ENCODE measurements at places on chromosomes 2 and 18.

DNA sequence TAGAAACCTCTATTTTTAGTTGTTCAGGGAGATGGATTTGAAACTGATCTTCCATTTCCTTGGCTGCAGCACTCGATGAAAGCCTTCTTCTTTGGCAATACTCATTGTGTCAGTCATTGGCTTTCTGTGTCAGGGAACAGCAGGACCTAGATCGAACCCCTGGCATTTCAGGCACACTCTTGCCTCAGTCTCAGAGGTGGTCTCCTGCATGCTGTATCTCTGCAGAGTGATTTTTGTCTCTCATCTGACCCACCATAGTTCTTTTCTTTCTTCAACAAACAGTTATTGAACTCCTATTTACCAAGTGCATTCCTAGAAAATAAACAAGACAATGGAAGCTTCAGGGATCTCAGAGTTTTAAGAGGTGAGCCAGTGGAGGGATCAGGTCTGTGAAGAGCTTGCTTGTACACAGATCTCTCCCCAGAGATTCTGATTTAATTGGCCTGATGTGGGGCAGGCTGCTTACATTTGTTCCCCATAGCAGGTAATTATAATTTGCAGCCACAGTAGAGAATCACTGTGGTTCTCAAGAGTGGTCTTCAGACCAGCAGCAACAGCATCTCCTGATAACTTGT is 473.1 kb upstream of the TCF4 start:
- no peak for DNase-seq

- DNase-seq, result no peak
Observed at GRCh38 chr18:33745151-33745795, 167.3 kb downstream of the ASXL3 start.

GRCh38 chr2:137133225-137133624 is 367.9 kb downstream of the THSD7B start:
- DNase-seq, result no peak

GRCh38 chr2:136750065-136750464 is 15.3 kb upstream of the THSD7B start:
- no peak for DNase-seq

DNA sequence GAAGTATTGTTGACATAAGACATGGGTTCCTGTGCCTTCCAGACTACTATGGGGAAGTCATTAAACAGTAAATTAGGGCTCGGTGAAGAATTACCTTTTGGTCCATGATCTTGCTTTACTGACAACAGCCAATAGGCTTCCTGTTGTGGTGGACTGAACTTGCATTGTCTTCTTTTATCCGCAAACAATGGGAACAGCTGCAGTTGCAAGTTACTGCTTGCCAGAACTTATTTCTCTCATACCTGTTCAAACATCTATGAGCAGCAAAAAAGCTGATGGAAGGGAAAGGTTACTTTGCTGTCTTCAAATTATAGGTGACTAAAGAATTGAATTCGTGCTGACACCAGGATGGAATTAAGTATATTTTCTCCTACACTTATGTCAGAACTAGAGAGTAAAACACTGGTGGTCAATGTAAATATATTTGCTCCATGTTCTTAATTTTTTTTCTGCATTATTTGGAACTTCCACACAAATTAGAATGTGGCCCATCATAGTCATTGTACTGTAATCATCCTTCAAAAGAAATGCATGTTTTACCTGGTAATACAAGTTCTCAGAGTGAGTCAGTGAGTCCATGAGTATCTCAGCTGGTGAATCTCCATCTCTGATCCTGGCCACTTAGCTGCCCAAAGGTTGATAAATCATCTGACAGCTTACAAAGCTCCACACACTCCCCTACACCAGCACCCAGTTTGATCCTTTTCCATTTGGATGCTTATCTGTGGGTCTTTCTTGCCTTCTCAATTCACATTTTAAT is 37.3 kb upstream of the RNF152 start:
- no peak for DNase-seq

- no peak for DNase-seq
Observed at GRCh38 chr2:222656526-222657446, 894 bp upstream of the FARSB start.

DNA sequence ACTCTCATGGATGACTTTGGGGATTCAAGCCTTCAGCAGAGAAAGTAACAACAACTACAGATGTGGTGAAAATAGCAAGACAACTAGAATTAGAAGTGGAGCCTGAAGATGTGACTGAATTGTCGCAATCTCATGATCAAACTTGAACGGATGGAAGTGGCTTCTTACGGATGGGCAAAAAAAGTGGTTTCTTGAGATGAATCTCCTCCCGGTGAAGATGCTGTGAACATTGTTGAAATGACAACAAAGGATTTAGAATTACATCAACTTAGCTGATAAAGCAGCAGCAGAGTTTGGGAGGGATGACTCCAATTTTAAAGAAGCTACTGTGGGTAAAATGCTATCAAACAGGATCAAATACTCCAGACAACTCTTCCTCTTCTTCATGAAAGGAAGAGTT is 43.1 kb downstream of the AAK1 start:
- DNase-seq, result no peak

- no peak for DNase-seq
Observed at GRCh38 chr2:205822579-205822978, 140.3 kb downstream of the NRP2 start.

- DNase-seq, result no peak
Observed at GRCh38 chr2:57843158-57843557, 203.4 kb upstream of the VRK2 start.

- no peak for DNase-seq
Observed at GRCh38 chr2:151192681-151193080, 69.0 kb downstream of the RBM43 start.

DNA sequence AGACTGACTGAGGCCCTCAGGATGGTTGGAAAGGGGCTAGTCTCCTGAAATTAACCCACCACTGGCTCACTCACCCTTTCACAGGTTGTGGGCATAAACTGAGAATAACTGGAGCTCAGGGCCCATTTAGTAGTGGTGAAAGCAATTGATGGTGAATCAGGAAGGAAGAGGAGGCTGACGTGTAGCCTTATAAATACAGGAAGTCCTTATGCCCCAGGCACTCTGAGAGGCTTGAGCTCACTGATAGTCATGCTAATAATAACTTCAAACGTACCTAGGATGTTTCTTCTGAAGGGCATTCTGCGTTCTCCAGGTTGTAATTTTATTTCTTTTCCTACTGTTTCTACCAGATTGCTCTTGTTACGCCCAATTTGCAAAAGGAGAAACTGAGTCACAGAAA is 328.4 kb downstream of the CLIP4 start:
- DNase-seq, result no peak

GRCh38 chr2:48399828-48400552 is 130.0 kb upstream of the STON1 start:
- DNase-seq, result no peak

DNA sequence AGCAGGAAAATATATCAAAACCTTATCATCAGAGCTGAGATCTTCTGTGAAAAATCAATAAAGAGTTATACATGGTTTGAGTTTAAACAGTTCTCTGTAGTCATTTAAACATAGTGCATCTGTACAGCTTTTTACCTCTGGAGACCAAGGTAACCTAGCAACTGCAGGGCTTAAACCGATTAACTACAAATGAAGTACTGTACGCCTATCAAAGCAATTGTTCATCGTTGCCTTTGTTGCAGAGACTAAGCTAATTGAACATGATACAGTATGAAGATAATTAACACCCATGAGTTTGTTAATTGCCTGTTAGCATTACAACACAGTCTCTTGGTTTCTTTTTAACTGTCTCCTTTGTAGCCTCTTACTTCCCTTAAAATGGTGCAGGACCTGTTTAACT is 147.9 kb downstream of the LNPK start:
- no peak for DNase-seq

- no peak for DNase-seq
Observed at GRCh38 chr2:64166637-64167420, 22.6 kb upstream of the PELI1 start.

- no peak for DNase-seq
Observed at GRCh38 chr2:29238497-29238896, 123.3 kb downstream of the CLIP4 start.

- DNase-seq, result no peak
Observed at GRCh38 chr2:64186699-64187605, 42.7 kb upstream of the PELI1 start.

GRCh38 chr2:84022810-84023431 is 436.2 kb downstream of the SUCLG1 start:
- no peak for DNase-seq

DNA sequence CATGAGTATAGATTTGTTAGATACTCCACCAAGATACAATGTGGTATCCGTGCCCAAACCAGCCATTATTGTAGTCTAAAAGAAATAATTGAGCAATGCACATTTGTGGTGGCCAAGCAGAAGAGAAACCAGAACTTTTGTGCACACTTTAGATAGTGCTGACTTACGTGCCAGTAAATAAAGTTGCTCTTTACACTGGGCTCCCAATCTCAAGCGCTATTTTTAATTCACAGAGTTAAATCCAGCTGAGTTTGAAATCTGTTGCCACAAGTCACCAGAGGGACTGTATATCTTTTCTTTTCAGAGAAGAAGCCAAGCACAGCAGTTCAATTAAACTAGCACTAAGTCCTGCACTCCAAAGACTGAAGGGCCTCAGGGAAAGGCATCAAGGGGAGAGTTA is 680.4 kb downstream of the TDRD15 start:
- DNase-seq, result no peak

GRCh38 chr2:158115202-158115767 is 13.6 kb downstream of the UPP2 start:
- DNase-seq, result no peak

GRCh38 chr2:20473128-20473527 is 26.3 kb downstream of the RHOB start:
- no peak for DNase-seq

DNA sequence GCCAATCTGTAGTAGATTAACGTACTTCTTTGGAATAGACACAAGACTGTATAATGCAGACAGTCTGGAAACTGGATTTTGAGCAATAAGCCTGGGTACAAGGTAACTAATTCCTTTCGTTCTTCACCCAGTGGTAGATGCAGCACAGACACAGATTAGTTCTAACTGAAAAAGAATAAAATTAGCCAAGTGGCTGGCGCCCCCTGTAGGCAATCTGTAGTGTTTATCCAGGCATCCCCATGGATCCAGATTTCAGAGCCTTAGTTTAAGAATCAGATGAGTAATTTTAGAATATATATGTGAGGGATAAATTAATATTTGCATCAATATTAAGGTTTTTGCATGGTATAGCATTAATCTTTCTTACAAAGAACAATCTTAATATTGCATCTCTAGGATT is 563.9 kb downstream of the DCC start:
- DNase-seq, result no peak

- no peak for DNase-seq
Observed at GRCh38 chr2:229083606-229084340, 187.3 kb downstream of the PID1 start.

DNA sequence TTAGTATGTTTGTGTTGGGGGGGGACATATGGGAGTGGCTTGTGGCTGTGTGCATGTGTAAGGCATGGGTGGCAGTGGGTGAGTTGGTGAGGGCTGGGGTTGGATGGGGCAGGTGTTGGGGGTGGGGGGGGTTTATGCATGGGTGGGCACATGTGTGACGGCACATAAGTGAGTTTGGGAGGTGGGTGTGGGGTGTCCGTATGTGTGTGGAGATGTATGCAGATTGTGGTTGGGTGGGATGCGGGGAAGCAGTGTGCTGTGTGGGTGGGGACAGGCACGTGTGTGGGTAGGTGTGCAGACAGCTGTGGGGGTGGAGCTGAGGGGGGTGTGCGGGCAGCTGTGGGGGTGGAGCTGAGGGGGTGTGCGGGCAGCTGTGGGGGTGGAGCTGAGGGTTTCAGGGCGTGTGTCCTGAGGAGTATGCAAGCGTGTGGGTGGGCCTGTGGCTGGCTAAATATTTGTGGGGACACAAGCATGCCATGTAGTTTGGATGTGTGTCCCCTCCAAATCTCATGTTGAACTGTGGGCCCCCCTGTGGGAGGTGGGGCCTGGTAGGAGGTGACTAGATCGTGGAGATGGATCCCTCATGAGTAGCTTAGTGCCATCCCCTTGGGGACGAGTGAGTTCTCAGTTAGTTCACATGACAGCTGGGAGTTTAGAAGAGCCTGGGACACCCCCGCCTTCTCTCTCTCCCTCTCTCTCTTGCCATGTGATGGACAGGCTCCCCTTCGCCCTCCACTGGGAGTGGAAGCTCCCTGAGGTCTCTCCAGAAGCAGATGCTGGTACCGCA is 59.4 kb downstream of the ANKMY1 start:
- no peak for DNase-seq

- no peak for DNase-seq
Observed at GRCh38 chr2:25002066-25002465, 30.3 kb upstream of the DNAJC27 start.

- no peak for DNase-seq
Observed at GRCh38 chr18:27558388-27559155, 373.5 kb upstream of the CHST9 start.

DNA sequence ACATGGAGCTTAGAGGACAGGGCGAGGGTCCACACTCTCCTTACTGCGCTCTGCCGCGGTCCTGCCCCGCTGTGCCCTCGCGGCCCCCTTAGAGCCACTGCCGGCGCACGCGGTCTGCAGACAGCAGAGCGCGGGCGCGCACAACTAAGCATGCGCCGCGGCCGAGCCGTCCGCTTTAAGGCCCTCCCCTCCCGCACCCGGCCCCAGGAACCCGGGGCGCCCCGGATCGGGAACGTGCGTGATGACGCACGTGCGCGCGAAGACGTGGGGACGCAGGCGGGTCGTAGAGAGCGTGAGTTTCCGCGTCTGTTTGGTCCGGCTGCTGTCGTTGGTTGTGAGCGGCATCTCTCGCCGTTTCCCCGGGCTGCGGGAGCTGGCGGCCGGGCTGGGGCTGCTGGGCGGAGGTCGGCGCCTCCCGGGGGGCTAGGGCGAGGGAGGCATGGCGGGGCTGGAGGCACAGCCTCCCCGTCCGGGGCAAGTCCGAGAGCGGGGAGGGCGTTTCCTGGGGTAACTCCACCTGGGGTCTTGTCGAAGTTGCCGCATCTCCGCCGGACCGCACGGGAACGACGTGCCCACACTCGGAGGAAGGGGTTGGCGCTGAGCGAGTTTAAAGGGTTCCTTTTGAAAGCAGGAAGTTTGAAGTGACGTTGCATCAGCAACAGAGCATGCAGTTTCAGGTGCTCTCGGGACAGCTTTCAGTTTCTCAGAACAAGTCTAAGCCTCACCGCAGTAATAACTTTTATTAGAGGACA is at the start of gene RHBDD1:
RHBDD1 (plus strand) TSS at position 259 of the 752 bp plus-strand sequence. CDS start 28,640 bp downstream, outside the sequence.
- DNase-seq, result peak; percentile 91

DNA sequence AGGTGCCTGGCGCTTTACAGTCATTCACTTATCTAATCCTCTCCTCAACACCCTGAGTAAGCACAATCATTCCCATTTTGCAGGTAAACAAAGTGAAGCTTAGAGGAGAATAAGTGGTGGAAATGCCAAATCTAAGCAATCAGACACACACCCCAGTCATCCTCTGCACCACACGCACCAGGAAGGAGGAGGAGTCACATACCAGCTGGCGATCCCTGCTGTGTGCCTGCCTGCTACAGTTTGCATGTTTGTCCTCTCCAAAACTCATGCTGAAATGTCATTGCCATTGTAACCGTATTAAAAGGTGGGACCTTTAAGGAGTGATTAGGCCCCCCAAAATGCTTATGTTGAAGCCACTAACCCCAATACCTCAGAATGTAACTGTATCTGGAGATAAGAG is 93.7 kb downstream of the LOXHD1 start:
- no peak for DNase-seq

- no peak for DNase-seq
Observed at GRCh38 chr2:215439404-215439803, 3.5 kb upstream of the FN1 start.

GRCh38 chr18:28287146-28287545 is 110.2 kb upstream of the CDH2 start:
- no peak for DNase-seq

Measured in stimulated activated CD4-positive, alpha-beta T cell treated with anti-CD3 and anti-CD28 coated beads, TNF-alpha, amount 100 ng/mL, for 48 hours (primary cell).